GM18507 (cell line): ENCODE measurements at places on chromosomes 3 and 15.

- no peak for DNase-seq
These were observed 69.6 kb upstream of the THBS1 start for GRCh38 chr15:39511000-39511915.

- DNase-seq = no peak
These were observed 71.8 kb upstream of the TMEM108 start for GRCh38 chr3:132966374-132966773.

DNA sequence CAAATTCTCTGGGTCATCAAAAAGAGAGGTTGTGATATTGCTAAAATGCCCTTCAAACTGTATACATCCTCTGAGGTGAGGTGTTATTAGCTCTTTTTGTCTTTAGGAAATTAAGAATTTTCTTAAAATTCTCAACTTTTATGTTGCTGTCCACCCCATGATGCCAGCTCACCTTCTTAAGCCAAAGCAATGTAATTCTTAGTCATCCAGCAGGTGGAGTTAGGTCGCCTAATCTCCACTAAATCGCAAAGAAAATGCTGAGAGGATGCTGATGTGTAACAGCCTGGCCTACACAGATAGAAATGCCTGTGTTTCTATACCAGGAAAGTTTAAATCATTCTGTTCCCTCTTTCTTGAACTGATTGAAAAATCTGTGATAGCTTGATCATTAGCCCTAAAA is 770.2 kb upstream of the ALCAM start:
- DNase-seq = no peak

DNA sequence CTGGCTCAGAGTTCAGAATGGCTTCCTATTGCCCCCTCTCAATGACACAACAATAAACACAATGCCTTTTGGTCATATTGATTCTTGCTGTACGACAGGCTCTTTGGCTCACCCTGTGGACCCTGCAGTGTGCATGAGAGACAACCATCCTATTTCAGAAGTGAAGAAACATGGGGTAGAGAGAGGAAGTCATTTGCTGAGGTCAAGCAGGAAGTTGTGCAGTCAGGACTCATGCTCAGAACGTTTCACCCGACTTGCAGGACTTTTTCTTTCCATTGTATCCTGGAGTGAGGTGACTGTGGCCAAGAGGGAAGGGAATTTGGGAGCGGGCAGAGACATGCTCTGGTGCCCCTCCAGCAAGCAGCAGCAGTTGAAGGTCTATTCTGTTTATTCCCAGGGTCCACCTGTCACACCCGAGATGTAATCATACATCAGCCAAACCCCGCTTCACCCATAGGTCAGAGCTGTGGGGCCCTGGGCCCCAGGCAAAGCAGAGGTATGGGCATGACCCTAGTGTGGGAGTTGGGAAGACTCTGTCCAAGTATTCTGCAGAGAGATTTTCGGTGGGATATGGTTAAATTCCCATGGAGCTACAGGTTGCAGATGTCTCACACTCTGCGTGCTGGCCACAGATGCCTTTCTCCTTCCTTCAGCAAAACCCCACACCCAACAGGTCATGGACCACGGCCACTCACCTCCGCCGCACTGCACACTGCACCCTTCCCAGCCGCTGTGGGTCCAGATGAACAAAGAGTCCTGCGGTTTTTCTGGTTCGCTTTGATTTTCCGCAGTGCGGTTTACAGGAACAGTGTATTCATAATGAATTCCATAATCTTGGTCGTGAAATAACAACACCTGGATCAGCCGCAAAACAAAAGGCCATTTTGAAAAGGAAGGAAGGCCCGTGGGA is 290.6 kb downstream of the ADAMTS17 start:
- no peak for DNase-seq

DNA sequence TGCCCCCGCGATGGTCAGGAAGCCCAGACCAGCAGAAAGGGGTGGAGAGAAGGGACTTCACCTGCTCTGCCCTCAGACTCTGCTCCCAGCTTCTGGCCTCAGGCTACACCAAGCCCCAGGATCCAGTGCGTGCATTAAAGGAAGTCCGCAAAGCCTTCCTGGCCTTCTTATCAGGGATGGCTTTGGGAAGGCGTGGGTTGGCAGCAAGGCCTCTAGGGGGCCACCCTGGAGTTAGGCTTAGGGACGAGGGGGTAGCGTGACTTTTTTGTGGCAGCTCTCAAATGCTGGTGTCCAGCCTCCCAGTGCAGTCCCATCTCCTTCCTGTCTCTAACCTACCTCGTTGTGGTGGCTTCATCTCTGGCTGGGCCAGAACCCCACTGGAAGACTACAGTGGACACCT is 18.9 kb upstream of the RPL29 start:
- no peak for DNase-seq

- no peak for DNase-seq
These were observed 12.7 kb upstream of the FAM240A start for GRCh38 chr3:46599590-46599989.

GRCh38 chr3:11954312-11954934 is 49.8 kb upstream of the SYN2 start:
- DNase-seq = no peak

DNA sequence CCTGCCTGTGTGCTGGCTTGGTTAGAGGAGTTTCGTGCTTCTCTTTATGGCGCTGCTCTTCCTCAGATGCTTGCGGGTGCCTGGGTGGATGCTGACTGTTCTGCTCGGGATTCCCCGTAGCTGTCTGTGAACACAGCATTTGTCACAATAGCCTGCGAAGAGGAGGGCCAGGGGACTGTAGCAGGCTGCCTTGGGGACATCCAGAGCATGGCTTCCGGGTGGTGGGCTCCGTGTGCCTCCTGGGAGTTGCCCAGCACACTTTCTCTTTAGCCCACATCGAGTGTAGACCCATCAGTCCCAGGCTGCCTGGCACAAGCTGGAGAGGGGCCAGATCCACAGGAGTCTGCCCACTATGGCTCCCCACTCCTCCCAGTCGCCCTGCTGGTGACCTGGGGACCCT is 22.4 kb downstream of the LRRK1 start:
- DNase-seq = no peak

GRCh38 chr3:18782191-18782590 is 357.1 kb upstream of the SATB1 start:
- DNase-seq = no peak
